NCI-H2107 (cell line): ENCODE measurements at places on chromosomes 12 and 14.
A peak's percentile ranks its signal among the peaks of the same experiment; 100 is the strongest.

DNA sequence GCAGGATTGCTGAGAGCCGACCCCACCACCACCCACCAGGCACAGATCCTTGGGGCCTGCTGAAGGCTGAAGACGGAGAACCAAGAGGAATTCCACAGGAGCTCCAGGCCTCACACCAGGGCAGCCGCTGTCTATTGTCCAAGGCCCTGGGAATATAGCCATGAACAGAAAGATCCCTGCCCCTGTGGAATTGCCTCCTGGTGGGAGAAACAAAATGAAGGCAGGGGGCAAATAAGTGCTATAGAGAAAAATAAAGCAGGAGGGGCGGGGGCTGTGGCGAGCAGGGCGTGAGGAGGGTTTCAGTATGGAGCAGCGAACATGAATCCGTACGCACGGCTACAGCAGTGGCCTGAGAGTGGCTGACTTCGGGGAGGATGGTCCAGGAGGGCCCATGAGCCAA, 96.1 kb downstream of the EML1 start:
- DNase-seq, result no peak

GRCh38 chr14:61042220-61042619, 61.2 kb downstream of the SLC38A6 start:
- DNase-seq, result no peak

GRCh38 chr12:22543246-22544037, 900 bp downstream of the C2CD5 start:
- no peak for DNase-seq

DNA sequence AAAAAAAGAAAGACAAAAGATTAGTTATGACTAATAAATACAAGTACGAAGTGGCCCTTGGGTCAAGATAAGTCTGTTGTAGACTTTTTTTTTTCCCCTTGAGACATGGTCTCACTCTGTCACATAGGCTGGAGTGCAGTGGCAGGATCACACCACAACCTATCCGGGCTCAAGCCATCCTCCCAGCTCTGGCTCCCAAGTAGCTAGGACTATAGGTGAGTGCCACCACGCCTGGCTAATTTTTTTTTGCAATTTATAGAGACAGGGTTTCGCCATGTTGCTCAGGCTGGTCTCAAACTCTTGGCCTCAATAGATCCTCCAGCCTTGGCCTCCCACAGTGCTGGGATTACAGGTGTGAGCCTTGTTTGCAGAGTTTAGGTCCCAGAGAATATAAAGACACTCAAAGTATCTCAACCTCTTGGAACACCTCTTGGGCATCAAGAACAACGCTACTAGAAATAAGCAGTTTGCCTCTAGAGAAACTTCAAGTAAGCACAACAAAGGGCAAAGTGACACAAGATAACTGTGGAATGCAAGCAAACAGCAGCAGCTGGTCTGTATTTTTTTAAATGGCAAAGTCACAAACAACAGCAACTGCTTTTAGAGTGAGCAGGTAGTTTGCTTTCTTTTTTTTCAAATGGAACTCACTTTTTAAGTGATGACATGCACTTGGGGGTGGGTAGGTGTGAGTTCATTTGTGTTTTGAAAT, 3.9 kb upstream of the MDM2 start:
- DNase-seq, result no peak

DNA sequence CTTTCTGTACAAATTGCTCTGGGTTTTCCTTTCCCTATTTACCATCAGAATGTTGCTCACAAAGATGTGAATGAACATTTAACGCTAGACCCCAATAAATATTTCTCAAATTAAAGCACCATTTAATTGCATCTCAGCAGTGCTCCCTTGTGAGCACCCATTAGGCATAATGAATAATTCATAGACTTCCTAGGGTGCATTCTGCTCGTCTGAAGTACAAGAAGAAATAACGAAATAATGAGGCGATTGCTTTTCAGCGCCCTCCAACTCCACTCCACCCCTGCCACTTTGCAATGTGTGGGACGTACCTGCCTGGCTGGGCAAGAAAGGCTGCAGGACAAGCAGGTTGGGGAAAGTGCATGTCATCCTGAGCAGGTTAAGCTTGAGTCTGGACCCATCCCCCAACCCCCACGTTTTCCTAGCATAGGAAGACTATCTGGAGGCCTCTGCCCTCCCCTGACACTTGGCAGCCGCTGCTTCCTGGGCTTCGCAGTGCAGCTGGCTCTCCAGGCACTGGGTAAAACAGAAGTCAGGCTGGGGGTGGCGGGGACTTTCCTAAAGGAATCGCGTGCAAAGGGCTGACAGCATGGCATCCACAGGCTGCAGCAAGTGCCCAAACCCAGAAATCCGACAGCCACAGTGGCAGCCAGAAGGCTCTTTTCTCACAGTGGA, 253.7 kb downstream of the DUSP6 start:
- peak; percentile 56 for DNase-seq

- no peak for DNase-seq
Observed at GRCh38 chr12:71892059-71892458, 46.6 kb upstream of the TPH2 start.

- no peak for DNase-seq
Observed at GRCh38 chr12:76762601-76762980, 1.3 kb upstream of the ZDHHC17 start.

DNA sequence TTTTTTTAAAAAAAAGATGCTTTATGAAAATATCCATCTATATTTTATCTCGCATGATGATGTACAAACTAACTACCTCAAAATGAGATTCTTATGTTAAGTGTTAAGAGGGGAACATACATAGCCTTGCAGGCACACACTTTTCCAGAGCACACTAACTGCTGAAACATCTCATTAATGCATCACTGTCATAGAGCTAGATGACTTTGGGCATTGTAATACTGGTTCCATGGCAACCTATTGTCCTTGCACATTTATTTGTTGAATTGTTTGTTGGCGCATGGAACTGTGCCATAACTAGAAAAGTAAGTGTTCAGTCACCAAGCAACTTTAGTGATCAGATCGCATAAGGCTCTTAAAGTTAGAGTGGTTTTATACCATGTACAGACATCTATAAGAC, 348.3 kb downstream of the GALC start:
- DNase-seq, result no peak

DNA sequence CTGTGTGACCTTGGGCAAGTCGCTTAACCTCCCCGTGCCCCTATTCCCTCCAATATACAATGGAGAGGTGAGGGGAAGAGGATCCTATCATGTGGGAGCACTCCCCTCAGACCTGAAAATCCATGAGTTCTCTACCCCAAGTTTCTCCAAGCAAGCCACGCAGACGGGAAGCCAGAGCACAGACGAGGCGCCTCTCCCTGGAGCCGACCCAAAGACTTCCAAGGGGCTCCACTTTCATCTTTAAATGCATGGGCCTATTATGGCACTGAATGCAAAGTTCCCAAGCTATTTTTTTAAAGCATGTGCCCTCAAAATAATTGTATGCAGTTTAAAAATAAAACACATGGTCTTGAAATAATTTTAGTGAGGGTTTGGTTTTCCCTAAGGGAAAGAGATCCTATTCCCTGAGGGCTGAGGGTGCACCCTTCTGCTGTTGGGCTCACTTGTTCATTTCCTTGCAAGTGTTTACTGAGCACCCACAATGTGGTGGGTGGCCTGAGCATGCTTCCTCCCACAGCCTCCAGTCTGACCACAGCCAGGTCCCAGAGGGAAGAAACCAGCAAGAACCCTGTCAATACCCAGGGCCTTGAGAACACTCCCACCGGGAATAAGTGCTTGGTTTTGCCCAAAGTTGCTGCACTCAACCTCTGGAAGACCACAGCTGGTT, 14.6 kb downstream of the CMKLR1 start:
- DNase-seq, result no peak
